T-helper 1 cell (primary cell): ENCODE measurements at places on chromosomes 2 and 18.

DNA sequence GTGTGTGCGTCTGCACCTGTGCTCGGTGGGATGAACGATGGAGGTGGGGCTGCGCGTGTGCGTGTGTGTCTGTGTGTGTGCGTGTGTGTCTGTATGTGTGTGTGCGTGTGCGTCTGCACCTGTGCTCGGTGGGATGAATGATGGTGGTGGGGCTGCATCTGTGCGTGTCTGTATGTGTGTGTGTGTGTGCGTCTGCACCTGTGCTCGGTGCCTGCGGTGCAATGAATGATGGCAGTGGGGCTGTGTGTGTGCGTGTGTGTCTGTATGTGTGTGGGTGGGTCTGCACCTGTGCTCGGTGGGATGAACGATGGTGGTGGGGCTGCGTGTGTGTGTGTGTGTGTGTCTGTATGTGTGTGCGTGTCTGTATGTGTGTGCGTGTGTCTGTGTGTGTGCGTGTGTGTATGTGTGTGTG is 48.5 kb upstream of the CTDP1 start:
- DNase-seq = no peak

DNA sequence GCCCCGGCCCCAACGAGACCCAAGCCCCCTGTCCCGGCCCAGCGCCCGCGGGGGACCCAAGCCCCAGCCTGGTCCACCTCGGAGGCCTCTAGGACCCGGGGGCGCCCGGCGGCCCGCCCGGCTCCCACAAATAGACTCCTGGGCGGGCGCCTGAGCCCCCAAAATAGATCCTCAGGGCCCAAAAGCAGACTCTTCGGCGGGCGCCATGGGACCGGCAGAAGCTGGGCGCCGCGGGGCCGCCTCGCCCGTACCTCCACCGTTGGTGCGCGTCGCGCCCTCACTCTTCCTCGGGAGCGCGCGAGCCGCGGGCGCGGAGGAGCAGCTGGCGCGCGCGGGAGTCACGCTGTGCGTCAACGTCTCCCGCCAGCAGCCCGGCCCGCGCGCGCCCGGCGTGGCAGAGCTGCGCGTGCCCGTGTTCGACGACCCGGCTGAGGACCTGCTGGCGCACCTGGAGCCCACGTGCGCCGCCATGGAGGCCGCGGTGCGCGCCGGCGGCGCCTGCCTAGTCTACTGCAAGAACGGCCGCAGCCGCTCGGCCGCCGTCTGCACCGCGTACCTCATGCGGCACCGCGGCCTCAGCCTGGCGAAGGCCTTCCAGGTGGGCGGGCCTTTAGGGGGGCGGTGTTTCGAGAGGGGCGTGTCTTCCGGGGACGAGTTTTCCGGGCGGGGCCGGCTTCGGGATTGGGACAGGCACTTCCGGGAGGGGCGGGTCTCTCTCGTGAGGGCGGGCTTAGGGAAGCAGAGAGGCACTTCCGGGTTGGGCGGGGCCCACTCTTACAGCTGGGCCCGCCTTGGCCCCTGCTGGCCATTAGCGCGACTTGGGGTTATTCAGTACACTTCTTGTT is 545 bp downstream of the DUSP28 start:
- DNase-seq = peak; percentile 100

- no peak for DNase-seq
Observed at GRCh38 chr2:181675254-181675653, 5.1 kb downstream of the NEUROD1 start.

DNA sequence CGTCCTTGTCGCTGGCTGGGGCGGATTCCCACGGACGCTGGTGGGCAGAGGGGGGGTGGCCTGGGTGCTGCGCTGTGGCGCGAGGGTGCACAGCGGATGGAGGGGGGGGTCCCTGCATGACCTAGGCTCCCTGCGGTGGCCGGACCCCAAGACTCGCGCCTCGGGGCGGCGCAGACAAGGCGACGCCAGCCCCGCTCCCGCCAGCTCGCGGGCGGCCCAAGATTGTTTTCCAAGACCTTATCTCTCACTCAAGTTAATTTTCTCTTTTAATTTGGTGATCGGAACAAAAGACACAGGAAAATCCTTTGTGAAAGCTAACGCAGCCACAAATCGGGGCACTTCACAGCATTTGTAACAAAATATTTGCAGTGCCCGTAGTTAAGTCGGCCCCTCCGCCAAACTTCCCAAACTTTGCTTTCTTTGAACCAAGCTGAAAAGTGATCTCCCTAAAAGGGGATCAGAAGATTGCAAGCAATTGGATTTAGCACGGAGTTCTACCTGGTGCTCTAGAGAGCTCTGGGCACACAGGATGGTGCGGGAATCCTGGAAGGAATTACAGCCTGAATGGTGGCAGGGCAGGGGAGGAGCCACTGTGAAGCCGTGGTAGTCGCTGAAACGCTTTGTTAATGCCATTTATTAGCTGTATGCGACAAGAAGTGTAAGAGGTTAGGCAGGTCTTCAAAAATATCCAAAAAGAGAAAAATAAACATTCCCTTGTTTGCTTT is 4.8 kb upstream of the ID2 start:
- no peak for DNase-seq

DNA sequence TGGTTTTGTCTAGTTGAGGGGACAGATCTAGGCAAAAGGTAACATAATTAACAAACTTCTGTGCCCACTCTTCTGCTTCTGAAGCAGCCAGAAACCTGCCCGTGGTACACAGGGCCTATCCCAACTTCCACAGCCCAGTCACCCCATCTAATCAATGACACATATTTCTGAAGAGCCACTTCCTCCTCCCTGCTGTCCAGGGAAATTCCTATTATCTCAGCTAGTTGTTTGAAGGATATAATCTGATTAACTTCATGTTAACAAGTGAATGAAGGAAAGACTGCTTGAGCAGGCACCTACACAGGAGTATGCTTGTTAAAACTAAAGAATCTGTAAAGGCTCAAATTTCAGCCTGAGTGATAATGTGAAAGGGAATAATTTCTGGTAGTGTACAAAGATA is 61.4 kb downstream of the CCDC148 start:
- no peak for DNase-seq

DNA sequence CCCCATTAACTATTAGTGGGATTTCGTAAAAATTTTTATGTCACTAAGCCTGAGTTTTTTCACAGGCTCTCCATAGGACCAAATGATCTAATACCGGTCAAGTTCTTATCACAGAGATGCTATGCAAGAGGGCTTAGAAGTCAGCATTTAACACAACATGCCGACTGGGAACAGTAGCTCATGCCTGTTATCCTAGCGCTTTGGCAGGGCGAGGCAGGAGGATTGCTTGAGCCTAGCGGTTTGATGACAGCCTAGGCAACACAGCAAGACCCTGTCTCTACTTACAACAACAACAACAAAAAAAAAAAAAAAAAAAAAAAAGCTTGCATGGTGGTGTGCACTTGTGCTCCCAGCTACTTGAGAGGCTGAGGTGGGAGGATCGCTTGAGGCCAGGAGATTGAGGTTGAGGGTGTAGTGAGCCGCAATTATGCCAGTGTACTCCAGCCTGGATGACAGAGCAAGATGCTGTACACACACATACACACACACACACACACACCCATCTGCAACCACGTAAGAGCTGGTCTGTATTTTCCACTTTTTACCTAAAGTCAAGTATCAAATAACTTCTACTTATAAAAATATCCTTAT is 67.6 kb upstream of the FAM124B start:
- no peak for DNase-seq

DNA sequence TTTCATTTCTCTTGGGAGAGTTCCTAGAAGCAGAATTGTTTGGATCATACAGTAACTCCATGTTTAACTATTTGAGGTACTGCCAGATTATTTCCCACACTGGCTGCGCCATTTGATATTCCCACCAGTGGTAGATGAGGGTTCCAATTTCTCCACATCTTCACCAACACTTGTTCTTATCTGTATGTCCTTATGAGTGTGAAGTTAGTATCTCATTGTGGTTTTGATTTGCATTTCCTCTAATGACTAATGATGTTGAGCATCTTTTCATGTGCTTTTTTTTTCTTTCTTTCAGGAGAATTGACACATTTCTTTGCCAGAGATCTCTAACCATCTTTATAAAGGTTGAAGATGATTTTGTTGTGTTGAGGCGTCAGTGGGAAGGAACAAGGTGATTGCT is 4.1 kb upstream of the MGAT5 start:
- DNase-seq = no peak

GRCh38 chr2:160389875-160390274 is 103.7 kb downstream of the RBMS1 start:
- no peak for DNase-seq

DNA sequence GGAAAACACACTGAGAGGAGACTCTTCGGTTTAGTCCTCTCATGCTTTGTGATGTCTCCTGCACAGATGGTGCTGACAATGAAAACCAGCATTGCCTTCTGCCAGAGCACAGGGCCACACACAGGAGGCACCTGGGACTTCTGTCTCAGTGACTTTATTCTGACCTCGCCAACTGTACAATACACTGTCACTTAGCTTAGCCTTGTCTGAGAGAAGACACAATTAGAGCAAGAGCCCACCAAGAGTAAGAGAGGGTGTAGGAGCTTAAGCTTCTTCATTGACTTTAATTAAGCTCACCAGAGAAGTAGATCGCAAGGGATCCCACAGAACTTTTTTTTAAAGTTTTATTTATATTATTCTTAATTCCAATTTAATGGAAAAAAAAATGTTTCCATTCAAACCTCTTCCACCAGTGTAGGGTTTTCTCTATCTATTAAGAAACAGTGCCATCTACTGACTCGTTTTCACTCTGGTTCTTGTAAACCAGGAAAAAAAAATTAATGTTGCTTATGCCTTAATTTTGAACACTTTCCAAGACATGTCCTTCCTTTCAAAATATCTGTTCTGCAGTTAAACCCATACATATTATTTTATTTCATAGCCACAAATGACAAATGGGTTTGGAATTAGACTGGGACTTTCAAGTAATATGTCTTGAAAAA is 42.4 kb upstream of the DDX18 start:
- no peak for DNase-seq

GRCh38 chr2:208101716-208102631 is 22.4 kb downstream of the CRYGD start:
- no peak for DNase-seq

DNA sequence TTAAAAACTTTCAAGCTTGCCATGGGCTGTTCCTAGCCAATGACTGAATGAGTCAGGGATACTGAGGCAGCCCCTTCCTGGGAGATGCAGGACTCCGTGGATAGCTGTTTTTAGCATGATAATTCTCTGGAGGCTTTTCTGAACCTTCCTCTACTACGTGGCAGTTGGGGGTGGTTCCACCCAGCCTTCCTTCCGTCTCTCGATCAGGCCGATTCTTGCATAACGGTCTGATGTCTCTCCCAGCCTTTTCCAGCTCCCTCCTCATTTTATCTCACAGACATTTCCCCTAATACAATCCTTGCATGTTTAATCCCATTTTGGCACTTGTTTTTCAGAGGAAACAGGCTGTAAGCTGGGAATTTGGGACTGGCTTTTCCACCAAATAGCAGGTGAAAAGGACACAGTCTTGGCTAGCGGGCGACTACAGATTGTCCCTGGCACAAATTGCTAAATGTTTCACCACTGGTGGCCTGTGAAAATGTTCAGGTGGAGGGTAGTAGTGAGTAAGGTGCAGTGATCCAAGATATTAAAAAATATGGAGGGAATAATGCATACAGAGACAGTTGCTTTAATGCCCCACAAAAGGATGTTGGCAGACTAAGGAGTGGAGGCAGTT is 21.0 kb upstream of the CTLA4 start:
- DNase-seq = no peak

- no peak for DNase-seq
Observed at GRCh38 chr2:43030551-43031307, 195.7 kb downstream of the ZFP36L2 start.

DNA sequence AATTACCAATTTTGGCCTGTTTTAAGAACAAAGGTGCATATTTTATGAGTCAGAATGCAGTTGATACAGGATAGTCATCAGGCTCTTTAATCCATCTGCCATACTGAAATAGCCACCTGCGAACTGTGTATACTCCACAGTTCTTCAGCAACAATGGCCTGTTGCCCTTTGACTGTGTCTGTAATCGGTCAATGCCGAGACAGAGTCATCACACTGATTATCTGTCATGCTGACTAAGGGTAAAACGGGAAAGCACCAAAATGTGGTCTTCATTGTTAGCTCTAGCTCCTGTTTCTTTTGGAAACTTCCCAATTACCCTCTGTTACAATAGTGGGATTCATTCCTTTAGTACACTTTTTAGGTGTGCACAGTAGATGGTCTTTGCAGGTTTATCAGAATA is 871.7 kb downstream of the DPP10 start:
- DNase-seq = no peak

GRCh38 chr18:10928011-10928771 is 221.2 kb downstream of the PIEZO2 start:
- no peak for DNase-seq

GRCh38 chr18:48321536-48321935 is 87.6 kb downstream of the ZBTB7C start:
- DNase-seq = no peak

- no peak for DNase-seq
Observed at GRCh38 chr2:207768866-207769596, 675 bp downstream of the FZD5 start.

DNA sequence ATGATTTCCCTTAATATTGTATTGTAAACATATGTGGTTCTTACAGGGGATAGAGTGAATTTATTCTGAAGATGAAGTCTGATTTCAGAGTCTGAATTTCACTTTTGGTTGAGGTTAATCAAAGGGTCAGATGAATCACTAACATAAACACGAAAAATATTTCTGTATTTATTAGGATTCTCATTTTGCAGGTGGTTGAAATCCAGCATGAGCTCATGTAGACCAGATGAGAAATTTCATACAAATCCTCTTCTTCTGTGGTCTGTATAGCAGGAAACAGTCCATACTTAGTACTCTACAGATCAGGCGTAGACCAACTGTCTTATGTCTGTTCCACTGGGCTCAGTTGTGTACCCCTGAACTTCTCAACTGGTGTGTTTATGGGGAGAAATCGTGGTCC is 157.8 kb downstream of the BABAM2 start:
- DNase-seq = no peak
